Activated naive CD4-positive, alpha-beta T cell treated with anti-CD3 and anti-CD28 coated beads, Interleukin-2, amount 50 U/mL, for 16 hours (primary cell): ENCODE measurements at places on chromosomes 3 and 15.
A peak's percentile ranks its signal among the peaks of the same experiment; 100 is the strongest.

- no peak for DNase-seq
Observed at GRCh38 chr3:133987948-133988484, 41.7 kb downstream of the SLCO2A1 start.

DNA sequence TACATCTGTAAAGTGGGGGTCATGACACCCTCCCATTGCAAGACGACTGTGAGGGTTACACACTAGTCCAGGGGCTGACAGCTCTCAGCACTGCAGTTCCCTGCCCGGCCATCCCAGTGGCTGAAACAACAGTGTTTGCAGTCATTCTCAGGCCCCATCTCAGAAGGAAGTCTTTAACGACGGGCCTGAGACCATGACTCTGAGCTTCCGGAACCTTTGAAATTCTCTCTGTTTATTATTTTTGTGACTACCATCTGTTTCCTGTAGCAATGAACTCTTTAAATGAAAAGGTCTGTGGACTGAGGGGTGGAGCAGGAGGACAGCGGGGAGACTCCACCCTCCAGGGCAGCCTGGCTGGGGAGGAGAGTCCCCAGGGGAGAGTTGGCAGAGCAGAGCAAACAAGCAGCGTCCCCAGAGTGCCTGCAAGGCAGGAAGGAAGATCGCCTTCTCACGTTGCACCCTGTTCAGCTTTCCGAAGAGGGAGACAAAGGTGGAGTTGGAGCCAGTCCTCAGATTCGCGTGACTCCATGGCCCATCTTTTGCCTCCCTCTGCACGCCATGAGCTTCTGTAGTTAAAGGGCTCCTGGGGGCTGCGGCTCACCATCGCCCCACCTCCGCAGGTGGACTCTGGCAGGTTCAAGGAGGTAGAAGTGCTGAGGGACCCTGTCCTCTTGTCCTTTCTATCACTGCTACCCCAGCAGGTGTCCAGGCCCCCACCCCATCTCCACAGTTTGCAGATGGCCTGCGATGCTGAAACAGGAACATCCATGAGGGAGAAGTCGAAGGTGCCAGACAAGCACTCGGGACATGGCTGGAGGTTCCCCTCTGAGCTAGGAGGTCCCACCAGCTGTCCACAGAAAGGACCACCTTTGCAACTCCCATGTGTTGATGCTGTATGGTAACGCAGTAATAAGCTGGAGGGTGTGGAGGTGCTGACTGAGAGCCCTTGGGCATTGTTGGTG, 525.8 kb upstream of the PROK2 start:
- DNase-seq = no peak

DNA sequence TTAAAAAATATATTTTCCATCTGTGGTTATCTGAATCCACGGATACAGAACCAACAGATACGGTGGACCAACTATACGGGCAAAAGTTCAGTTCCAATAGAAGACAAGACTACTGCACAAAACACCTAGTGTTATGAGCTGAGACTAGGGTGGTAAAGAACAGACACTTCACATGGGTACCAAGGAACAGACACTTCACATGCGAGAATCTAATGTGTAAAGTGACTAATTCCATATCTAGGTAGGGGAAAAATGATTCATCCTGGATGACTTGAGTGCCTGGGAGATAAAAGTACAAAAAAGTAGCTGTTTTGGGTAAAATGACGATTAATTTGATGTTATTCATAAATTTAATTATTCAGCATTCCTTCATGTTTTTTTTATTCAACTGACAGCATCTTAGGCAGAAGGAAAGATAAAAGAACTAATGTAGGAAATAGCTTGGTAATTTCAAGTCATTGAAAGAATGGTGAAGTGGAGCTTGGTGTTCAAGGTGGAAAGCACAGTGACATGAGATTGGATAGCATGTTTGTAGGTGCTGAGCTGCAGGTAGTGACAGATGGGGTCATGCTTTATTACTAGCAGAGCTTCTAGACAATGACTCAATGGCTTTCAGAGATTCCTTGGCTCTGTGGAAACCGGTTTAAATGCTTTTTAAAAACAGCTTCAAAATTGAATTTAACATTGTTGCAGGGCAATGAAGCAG, 5.2 kb downstream of the CD200 start:
- DNase-seq = no peak

DNA sequence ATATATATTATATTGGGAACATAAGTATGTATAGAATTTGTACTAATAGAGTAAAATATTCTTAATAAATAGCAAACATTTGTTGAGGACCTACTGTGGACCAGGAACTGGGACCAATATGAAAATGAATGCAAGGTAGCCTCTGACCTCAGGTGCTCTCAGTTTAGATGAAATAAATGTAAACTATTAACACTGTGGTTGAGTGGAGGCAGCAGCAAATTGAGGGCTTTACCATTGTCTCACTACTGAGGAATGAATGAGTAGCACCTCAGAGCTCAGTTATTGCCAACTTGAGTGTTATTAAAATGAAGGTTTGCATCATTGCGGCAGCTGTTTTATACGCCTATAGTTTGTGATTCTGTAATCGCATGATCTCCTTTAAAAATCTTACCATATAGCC, 90.9 kb upstream of the CGNL1 start:
- no peak for DNase-seq

- no peak for DNase-seq
Observed at GRCh38 chr3:21447476-21448151, 303.4 kb downstream of the ZNF385D start.

DNA sequence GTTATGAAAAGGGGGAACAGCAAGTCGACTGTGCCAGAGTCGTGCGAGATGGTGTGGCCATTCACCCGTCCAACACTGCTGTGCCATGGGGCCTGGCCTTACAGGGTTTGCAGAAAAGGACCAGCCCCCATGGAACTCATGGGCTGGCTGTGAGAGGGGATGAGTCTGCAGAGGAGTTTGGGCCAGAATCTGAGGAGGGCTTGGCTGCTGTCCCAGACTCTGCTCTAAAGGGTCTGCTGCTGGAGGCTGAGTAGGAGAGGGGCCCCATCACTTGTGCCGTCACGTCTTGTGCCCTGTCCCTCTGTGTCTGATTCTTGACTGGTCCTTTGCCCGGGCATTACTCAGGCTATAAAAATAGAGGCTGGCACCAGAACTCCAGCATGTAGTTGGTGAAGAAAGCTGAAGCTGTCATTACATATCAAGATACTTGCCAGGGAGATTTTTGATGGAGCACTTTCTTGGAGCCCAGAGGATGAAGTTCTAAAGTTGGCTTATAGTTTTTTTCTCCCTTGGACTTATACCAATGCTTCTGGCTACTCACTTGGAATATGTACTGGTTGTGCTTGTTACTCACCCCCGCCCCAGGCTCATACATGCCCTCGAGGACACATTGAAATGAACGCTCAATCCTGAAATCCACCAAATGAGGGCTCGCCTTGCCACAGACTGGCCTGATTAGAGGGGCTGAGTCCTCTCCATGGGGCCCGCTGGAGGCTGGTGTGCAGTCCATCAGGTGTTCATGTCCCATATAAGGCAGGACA, 10.2 kb downstream of the PXYLP1 start:
- DNase-seq = no peak

DNA sequence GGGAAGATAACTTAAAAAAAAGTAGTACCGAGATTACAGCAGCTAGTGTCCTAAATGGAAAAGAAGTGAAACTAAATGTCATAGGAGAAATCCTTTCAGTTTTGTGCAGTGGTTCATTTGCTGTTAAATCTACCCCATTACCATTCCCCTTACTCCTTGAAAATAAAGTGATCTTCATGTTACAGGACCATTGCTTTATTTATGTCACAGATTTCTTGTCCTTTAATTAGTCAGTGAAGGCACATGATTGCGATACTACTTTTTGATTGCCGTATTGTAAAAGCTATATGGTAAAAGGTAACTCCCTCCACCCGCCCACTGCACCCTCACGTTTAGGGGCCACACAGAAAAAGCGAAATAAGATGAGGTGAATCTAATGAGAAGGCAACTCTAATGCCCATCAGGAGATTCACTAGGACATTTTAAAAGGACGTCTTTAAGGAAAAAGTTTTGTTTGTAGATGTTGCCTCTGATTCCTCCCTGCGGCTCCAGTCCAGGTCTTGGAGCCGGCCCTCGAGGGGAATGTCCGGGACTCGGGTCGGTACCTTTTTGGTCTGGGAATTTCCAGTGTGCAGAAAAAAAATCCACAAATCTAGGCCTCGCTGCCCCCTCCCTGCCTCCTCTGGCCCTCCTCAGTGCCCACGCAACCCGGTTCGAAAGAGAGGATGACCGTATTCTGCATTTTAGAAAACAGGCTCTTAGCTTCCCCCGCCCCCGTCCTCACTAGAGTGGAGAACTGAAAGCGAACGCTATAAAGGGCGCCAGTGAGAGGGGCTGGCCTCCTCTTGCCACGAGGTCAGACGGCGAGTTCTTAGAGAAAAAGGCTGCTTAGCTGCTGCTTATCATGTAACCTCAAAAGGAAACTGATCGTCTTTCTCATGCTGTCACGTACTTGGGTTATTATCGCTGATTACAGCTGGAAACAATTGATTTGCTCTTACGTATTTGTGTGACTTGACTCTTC, 21.8 kb upstream of the NFKBIZ start:
- DNase-seq = peak; percentile 85

GRCh38 chr3:65897766-65898165, 141.0 kb downstream of the MAGI1 start:
- DNase-seq = no peak

GRCh38 chr3:32471246-32471645, 31.4 kb downstream of the CMTM6 start:
- no peak for DNase-seq

DNA sequence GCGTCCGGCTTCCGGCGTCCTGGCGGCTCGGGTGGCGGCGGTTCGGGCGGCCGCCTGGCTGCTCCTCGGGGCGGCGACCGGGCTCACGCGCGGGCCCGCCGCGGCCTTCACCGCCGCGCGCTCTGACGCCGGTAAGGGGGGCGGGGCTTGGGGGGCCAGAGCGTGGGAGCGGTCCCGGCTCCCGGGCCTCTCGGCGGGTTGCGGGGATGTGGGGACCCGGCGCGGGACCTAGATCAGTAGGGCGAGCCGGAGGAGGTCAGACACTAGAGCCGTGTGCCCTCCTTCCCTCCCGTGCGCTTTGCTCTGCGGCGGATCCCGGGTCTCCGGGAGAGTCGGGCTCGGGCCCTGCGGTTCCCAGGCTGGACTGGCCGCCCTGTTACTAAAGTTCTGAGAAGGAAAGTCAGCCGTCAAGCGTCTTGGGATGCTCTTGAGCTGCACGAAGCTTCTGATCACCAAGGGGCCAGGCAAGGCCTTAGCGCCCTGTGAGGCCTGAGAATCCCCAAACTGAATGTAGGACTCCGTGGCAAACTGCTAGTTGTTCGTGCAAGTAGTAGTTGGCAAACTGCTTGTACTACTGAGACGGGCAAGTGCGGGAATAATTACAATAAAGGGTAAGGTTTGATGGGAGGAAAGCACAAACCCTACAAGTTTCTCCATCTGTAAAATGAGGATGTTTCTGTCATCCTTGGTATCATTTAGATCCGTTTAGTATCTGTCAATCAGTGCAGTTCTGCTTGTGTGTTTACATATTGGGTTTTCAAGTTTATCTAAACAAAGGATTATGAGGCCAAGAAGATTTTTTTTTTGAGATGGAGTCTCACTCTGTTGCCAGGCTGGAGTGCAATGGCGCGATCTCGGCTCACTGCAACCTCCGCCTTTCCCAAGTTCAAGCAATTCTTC, 587 bp downstream of the PIGX start:
- peak; percentile 73 for DNase-seq

DNA sequence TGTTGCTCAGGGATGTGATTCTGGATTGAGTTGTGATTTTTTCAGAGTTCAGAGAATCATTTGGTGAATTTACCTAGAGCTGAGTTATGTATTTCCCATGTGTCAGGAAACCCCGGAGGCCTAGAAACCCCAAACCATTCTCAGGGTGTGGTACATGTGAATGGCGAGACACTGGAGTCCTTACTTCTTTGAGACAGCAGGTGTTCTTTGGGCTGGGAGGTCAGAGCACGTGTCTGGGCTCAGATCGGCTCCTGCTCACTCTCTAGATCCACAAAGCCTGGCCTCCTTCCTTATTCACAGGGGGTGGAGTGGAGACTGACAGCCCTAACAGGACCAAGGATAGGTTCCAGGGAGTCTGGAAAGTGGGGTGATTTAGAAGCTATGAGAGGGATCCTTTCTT, 145.8 kb downstream of the CHDH start:
- no peak for DNase-seq

GRCh38 chr15:52652984-52653383, 26.2 kb downstream of the ATOSA start:
- DNase-seq = no peak

DNA sequence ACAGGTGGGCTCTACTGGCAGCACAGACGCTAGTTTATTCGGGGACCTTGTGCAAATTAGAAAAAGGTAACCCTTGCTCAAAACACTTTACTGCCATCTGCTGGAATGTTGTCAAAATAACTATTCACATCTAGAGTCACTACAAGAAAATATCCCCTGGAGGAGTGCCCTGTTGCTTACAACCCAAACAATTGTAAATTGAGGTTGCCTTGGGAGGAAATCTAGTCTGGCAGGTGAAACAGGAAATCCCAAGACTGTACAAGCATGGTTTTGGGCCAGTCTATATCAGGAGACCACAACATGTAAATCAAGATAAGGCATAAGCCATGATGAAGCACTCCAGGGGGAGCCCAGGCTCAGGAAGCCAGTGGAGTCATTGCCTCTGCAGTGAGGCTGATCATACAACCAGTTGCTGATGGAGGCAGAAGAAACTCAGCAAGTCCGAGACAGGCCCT, 136.8 kb upstream of the ACP3 start:
- no peak for DNase-seq

DNA sequence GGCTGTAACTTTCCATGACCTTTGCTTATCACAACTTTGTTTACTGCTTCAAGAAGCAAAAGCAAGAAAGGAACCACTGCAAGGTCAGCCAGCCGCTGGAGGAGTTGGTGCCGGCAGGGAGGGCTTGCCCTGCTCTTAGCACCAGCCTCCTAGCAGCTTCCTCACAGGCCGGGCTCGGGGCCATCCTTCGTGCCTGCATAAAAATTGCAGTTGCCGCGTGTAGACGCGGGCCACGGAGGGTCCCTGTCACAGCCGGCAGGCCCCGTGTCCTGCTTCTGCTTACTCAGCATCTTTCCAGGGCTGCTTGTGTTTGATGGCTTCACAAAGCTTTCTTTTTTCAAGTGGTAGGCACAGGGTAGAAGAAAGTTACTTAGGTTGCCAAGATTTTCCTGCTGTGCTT, 84.4 kb downstream of the PGPEP1L start:
- no peak for DNase-seq

- DNase-seq = no peak
Observed at GRCh38 chr3:30288830-30289229, 317.6 kb upstream of the TGFBR2 start.

- no peak for DNase-seq
Observed at GRCh38 chr3:78895528-78895927, 872.3 kb downstream of the ROBO1 start.

DNA sequence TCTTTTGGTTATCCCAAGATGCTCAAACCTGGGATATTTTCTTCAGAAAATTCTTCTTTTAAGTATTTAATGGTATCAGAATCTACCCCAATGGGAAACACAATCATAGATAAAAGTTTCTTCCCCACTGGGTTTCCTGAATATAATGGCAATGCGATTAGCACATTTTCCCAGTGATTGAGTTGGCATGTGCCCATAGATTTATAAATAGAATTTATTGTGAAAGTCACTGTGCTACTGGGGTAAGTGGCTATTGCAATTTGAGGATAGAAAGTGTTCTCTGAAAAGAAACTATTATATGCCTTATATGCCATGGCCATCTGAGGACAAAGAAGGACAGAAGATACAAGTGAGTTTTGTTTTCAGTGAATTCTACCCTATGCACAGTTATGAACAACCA, 99.0 kb upstream of the RBMS3 start:
- no peak for DNase-seq

GRCh38 chr3:185479373-185479945, 19.4 kb downstream of the TMEM41A start:
- DNase-seq = no peak
